ENCODE measurements at places on chromosomes 2 and 18. TPM values are rescaled to one million over a fixed set of nuclear protein-coding genes. Genes with fewer than 3 reads are reported as not detected.

GRCh38 chr2:145591109-145591809 is 1071.3 kb upstream of the ZEB2 start:
- DNase-seq, result no peak

GRCh38 chr2:31558401-31559295 is 22.1 kb downstream of the SRD5A2 start:
- DNase-seq, result no peak

SLC30A3 gene
- not detected for total RNA-seq

DNA sequence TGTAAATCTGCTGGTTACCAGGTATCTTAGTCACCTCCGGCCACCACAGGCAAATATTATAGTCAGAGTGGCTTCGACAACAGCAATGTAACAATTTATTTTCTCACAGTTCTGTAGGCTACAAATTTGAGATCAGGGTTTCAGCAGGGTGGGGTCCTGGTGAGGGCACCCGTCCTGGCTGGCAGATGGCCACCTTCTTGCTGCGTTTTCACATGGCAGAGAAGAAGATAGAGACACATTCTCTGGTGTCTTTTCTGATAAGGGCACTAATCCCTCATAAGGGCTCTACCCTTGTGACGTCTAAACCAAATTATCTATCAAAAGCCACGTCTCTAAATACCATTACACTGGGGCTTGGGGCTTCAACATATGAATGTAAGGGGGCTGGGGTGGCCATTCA is 843.2 kb upstream of the FANCL start:
- DNase-seq, result no peak

TMEM169 gene
- 2.7 TPM for total RNA-seq

DNA sequence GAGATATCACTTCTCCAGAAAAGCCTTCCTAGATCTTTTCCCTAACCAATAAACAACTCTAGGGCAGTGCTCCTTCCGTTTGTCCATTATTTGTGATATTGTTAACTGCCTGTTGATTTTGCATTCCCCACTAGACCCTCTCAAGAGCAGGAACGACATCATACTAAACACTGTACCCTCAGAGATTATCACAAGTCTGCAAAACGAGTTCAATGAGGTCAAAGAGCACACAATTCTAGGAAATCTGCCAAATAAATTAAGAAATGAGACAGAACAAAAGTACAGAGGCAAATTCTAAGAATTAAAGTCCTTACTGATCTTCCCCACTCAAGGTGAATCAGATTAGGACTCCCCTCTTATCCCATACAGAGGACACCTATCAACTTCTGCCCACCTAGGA is 7.6 kb downstream of the RTTN start:
- no peak for DNase-seq

TUBB8B gene
- total RNA-seq, result not detected

FAM237A gene
- not detected for total RNA-seq
